ENCODE measurements at places on chromosomes 3 and 15.

DNA sequence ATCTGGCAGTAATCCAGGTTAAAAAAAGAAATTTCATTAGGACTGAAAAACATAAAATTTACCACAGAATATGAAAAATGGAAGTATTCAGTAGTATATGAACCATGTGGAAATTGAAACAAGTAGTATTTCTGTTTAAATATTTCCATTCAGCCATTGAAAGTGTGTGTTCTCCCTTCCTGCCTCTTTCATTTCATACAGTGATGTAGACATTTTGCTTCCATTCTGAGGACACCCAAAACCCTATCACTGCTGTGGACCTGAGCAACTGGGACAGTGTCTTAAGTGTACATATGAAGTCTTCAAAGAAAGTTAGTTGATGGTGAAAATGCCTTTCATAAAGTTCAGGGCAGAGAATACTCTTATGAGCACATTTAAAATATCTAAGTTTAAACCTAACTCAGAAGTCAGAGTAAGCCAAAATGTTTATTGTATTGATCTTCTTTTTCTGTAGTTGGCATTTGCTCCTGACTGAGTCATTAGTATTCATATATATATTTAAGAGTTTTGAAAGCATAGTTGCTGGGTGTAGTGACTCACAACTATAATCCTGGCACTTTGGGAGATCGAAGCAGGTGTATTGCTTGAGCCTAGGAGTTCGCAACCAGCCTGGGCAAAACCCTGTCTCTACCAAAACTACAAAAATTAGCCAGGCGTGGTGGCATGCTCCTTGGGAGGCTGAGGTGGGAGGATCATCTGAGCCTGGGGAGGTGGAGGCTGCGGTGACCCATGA lies 198.8 kb downstream of the KLHL25 start:
- DNase-seq = no peak

DNA sequence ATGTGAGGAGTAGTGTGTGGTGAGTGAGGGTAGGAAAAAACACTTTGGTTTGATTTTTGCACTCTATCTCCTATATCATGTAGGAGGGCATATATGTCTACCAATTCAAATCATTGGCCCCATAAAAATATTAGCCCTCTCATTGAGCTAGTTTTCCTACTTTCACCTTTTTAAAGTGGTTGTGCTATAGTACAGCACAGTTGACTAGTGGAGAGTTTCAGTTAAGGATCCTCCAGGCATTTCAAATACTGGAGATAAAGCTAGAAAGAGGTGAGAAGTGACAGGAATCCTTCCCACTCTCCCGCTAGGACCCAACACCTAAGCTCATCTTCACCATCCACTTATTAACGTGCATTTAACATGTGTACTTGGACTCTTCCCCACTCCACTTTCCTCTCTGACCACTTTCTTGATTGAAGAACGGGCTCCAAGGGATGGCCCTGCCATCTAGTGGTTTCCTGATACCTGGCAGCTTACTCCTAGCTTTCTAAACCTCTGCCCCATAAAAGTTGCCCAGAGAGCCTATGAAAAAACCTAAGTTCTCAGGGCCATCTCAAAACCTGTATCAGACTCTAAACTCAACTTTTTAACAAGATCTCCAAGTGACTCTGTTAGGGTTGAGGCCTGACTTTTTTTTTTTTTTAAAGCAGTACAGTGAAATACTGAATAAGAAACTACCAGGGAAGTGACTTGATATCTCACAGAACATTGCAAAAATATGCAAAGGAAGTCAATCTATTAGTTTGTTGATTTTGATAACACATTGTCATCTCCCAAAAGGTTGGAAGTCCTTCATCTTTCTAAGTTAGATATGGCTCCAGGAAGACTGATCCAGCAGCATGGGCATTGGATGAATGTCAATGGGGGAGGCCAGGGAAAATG lies 17.9 kb downstream of the IL12A start:
- no peak for DNase-seq

DNA sequence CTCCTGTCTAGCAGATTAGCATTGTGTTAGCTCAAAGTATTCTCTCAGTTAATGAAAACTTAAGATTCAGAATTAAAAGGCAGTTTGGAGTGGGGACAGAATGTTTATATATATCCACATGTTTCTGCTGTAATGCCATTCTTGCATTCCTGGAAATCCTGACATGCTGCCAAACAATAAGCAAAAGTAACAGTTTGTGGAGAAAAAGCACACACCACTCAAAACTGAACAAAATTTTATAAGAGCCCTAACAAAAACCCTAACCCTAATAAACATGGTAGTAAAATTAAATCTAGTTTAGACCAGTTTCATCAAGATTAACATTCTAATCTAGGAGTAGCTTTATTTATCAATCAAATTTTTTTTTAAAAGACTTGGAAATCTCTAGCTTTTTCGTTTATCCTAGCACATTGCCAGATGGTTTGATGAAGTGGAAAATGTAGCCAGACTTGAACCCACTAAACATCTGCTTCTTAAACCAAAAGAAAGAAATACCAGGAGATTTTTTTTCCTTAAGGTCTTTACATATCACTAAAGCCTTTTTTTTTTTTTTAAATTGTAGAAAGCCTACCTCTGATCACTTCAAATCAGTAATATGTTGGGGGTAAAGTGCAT lies 3.7 kb downstream of the TCAIM start:
- DNase-seq = no peak

GRCh38 chr15:59138243-59138642 lies 33.3 kb downstream of the CCNB2 start:
- peak; percentile 19 for DNase-seq

DNA sequence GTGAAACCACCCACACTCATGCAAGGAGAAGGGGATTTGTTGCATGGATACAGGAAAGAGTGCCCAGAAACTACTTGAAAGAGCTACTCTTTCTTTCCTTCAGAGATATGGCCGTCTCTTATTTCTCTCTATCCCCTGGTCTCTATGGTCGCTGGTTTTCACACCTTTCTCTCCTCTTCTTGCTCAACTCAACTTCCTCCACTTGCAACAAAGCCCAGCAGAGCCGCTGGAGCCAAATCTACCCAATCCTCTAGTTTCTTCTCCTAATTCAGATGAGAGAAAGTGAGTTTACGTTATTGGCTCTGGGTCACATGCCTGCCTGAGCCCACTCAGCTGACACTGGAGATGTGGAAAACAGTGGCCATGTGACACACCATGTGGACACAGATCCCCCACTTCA lies 215.2 kb downstream of the OSBPL10 start:
- DNase-seq = no peak

- no peak for DNase-seq
These were observed 2.8 kb downstream of the ABHD2 start for GRCh38 chr15:89090791-89091626.

- DNase-seq = no peak
These were observed 79.4 kb downstream of the LPP start for GRCh38 chr3:188233320-188233719.

DNA sequence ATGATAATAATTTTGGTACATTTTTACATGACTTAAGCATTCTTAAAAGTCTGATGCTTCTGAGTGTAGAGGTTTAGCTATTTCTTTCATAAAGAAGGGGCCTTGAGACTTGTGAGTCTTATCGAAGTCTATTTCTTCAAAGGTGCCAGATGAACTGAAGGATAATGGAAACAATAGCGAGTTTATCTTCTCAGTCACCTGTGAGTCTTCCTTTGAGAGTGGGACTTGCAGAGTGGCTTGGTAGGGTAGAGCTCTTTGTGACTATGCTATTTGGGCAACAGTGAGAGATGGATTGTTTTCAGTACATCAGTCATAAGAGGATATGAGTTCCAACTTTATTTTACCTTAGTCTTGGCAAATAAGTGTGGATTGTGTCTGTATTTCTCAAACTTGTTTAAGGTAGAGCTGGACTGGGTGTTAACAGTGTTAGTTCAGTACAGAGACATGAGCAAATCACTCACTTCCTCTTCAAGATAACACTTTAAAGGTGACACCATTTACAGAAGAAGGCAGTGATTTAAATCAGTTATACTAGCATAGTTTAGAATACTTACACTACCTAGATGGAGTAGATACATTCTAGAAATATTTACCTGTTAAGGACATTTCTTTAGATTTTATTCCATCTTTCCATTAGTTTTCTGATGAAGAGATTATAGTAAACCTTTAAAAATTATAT lies 3.2 kb downstream of the AKAP13 start:
- no peak for DNase-seq

DNA sequence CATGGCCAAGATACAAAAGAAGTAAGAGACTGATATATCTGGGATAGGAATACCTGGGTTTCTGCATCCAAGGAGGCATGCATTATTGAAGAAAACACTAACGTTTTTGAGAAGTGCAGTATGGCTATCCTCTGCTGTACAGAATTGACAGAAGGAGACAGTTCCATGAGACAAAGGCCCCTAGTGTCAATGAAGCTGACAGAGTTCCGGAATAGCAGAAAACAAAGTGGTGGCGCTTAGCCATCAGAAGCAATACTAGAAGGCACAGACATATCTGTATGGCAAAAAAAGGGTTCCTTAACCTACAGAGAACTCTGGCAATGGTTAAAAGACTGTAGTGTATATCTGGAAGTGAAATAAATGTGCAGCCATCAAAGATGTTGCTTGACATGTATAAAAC lies 77.8 kb downstream of the VGLL3 start:
- no peak for DNase-seq

DNA sequence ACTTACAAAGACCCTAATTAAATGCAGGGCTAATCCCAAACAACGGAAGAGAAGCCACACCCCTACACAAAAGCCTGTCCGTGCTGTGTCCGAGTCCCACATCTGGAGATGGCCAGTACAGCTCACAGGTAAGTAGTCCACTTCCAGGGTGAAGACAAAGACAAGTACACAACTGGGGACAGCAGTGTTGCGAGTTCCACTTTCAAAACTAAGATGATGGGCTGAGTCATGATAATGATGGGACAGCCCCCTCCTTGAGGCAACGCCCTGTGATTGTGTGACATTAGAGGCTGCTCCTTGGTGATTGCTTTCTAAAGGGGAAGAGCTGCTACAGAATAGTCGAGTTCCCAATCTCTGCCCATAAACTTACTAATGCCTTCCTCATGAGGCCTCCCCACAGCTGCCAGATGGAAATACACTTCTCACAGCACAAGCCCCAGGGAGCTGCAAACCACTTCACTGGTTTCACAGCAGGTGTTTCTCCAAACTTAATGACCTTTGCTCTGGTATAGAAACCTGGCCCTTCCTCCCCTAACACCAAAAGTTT lies 27.6 kb downstream of the RFT1 start:
- no peak for DNase-seq

DNA sequence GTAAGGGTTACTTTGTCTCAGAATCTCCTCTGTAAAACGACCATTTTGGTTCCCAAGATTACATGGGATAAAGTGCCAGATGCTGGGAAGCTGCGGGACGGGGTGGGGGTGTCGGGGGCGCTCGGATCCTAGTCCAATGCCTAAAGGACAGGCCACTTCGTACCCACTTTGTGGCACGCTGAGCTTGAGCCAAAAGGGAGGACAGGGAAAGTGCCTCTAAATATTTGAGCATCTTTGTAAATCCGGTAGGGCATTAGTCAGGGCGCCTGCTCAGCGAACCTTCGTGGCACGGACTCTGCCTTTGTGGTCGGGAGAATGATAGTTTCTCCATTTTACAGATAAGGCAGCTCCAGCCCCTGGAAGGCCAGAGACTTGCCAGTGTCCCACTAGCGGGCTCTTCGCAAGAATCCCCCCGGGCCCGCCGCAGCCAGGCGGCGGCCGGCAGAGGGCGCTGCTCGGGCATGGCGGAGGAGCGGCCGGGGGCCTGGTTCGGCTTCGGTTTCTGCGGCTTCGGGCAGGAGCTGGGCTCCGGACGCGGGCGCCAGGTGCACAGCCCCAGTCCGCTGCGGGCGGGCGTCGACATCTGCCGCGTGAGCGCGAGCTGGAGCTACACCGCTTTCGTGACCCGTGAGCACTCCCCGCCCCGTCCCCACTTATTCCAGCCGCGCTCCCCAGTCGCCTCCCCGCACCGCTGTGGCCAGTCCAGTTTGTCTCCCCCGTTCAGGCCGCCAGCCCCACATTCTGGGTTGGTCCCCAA lies 1.8 kb downstream of the RCCD1 start:
- DNase-seq = peak; percentile 35

GRCh38 chr3:52171514-52172261 lies 17.5 kb upstream of the POC1A start:
- no peak for DNase-seq

- DNase-seq = no peak
These were observed 131.6 kb downstream of the TPRA1 start for GRCh38 chr3:127458696-127459604.

- DNase-seq = no peak
These were observed 312.0 kb downstream of the EPHB1 start for GRCh38 chr3:135107043-135107442.
